Right renal cortex interstitium (tissue), 3 donors: ENCODE measurements at places on chromosomes 3 and 15. TPM values are rescaled to one million over a fixed set of nuclear protein-coding genes. Genes with fewer than 3 reads are reported as not detected.

Gene PLAAT1
- 2.3 TPM for polyA plus RNA-seq

Gene GNAI2
- 211 TPM for polyA plus RNA-seq

Gene WNT7A
- polyA plus RNA-seq, result 0.04 TPM

GRCh38 chr3:116150655-116151167 is 294.6 kb downstream of the LSAMP start:
- DNase-seq, result no peak

- DNase-seq, result no peak
Measured at GRCh38 chr3:30941342-30941741, 46.9 kb upstream of the GADL1 start.

DNA sequence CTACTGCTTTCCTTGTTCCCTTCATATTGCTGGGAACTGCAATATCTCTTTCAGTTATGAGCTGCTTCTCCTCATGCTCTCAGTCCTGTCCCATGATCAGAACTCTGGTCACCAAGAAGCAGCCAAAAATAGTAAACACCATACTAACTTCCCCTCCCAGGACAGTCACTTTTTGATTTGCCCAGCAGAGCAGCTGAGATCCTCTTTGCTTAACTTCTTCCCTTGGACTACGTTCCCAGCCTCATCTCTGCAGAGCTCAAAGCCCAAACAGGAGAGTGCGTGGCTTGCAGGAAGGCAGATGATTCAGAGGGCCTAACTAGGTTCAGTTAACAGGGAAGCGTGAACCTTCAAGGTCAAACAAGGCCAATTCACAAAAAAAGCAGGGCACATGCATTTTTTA is 153.2 kb downstream of the CTNNB1 start:
- no peak for DNase-seq

DNA sequence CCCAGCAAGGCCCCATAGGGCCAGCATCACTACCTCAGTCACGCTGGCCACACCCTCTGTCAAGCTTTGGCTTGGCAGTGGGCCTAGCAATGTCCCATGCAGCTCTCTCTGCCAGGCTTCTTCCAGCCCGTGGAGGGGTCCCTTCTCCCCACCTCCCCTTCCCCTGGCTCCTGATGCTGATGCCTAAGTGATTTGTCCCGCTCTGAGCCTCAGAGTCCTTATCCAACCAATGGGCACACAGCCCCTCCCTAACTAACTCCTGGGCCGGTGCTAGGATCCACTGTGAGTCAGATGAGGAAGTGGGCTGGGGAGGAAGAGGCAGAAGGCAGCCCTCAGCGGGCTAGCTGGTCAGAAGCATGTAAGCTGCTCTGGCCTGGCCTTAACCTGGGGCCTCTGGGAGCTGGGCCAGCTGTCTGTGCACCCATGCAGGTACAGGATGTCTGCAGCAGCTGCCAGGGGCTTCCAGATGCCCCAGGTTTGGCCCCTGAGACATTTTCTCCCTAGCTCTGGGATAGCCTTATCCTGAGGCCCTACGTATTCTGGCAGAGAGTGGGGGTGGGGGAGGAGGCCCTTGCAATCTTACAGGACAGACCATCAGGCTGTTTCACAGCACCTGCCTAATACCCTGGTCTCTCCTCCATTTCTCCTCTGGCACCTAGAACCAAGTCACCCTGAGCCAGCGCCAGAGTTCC is 740 bp upstream of the ZBTB47 start:
- DNase-seq, result no peak

DNA sequence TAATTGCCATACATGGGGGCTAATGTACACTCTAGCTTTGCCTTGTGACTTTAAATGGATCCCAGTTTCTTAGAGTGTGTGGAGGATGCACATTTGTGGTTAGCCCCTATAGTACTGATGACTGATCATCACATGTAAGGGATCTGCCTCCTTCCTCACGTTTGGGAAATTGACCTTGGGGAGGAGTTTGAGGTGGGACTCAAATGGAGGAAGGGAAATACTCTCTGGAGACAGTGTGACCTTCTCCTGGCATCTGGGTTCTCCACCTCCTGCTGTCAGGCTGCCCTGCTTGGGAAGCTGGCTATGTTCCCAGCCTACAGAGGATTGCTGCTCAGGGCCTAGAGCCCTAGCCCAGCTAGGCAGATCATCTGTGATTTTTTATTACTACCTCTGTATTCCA is 48.7 kb downstream of the PPM1L start:
- no peak for DNase-seq
